ENCODE measurements at places on chromosomes 11 and 22.

DNA sequence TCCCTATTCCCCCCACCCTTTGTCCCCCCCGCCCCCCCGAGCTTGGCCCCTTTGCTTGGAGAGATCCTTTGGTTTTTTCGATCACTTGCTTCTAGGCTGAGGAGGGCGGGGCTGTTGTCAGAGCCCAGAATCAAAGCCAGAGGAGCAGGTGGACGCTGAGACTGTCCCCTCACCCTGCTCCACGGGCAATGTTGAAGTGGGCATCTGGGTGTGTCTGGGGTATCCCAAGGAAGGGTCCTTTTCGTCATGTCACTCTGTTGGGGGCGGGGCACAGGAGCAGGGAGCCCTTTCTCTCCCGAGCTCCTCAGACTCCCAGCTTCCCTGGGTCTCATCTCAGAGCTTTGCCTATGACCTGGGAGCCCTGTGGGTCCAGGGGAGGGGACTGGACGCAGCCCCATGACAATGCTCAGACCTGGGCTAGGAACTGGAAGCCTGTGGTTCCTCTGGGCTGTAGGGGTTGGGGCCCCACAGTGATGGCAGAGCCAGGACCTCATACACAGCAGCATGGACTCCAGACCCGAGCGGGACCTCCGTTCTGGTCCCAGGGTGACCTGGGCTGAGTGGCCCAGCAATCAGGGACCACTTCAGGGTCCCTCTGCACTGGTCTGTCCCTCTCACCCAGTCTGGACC is 2.9 kb upstream of the APOBEC3A start:
- DNase-seq = no peak

DNA sequence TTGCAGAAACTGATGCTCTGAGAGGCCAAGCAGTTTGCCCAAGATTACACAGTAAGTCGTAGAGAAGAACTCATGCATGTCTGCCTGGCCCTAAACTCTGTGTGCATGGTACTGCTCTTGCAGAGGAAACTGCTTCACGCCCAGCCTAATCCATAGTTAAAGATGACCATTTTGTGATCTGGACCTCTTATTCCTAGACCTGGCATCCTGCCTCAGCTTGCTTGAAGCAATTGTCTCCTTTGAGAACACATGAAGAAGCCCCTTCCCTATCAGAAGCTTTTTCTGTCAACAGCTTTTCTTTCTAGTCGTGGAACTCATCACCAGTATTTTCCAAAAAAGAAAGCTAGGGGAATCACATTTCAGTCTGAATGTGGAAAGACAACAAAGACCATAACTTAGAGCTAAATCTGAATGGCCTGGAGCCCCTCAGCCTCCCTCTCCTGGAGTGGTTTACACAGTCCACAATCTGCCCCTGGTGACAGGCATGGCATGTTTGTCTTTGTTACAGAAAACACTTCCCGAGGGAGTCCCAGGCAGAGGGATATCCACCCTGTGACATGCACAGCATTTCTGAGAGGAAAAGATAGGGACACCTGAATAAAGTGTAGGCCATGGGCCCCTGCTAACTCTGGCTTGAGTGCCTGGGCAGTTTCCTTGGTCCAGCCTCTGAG is 2.9 kb upstream of the FZD4 start:
- DNase-seq = no peak

DNA sequence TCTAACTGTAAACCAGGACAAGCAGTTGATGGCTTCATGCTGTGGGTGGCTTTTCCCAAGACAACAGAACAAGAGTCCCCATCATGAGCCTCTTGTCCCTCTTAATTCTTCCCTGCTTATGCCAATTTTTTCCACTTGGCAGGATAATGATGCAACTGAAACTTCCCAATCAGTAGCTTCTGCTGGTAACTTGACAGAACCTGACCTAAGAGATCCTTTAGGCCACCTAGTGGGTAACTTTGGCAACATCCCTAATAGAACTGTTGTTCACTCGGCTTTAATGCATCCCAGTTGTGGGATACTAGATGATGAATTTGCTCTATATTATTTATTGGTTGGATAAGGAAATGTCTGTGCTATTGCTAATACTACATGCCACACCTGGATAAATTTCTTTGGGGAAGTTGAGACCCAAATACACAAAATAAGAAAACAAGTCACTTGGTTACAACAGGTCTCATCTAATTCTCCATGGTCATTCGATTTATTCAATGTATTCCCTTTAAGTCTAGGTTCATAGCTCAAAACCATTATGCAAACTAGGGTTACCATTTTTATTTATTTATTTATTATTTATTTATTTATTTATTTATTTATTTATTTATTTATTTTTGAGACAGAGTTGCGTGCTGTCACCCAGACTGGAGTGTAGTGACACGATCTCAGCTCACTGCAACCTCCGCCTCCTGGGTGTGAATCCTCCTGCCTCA is 41.4 kb upstream of the NFAM1 start:
- peak; percentile 31 for DNase-seq

DNA sequence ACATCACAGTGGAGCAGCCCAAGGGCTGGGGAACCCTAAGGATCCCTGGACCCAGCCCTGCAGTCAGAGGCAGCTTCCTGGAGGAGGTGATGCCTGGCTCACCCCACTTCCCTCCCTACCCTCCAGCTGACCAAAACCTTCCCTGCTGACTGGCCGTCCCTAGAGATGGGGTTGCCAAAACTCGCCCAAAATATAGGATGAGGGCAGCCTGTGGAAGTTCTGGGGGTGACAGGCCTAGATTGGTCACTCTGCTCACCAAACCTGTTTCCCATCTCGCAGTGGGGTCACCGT is 35.0 kb upstream of the PPARA start:
- no peak for DNase-seq

DNA sequence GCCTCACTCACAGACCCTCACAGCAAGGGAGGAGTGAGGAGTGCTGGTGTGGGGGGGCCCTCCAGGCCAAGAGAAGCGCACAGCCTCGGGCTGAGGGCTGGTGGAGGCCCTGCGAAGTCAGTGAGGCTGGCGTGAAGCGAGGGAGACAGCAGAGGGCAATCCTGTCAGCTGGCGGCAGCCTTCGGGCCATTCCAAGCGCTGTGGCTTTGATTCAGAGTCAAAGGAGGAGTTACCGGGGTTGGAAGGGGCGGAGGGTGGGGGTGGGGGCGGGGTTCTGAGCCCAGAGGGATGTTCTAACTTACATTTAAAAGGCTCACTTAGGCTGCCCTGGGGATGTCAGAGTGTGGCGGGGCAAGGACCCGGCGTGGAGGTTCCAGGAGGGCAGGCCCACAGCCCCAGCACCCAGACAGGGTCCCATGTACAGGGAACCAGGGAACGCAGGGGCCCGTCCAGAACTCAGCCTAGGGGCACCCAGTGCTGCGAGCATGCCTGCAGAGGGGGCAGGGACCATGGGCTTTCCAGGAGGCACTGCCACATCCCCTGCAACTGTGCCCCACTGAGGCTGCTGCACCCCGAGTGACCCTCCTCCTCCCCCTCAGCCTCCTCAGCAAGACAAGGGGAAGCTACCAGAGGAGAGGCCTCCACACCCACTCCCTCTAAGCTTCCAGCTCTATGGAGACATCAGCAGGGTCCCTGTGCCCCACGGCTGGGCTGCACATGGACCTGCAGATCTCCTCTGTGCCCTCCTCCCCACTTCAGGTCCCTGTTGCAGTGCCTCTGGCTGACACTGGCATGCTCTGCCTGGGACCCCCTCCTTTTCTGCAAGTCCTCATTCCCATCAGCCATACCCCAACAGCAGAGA is 39.7 kb upstream of the TTLL12 start:
- DNase-seq = no peak

DNA sequence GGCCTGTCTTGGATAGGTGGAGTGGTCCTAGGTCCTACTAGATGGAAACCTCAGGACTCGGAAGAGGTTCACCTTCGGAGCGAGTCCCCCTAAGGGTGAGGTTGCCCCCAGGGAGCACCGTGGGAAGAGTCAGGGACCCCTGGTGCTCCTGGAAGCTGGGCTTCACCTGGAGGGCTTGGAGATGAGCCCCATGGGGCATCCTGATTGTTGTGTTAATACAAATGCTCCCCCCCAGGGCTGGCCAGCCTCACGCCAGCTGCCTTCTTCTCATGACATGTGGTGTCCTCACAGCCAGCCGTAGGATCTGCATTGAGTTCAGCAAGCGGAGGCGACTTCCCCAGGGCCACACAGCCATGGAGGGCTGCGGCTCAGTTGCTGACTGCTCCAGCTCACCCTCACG is 1487.5 kb downstream of the BRD1 start:
- no peak for DNase-seq

- no peak for DNase-seq
These were observed 2.0 kb upstream of the RELT start for GRCh38 chr11:73374151-73374550.

All from muscle of back (tissue), 13 donors.